HL-60 (cell line): ENCODE measurements at places on chromosomes 16 and 17.

DNA sequence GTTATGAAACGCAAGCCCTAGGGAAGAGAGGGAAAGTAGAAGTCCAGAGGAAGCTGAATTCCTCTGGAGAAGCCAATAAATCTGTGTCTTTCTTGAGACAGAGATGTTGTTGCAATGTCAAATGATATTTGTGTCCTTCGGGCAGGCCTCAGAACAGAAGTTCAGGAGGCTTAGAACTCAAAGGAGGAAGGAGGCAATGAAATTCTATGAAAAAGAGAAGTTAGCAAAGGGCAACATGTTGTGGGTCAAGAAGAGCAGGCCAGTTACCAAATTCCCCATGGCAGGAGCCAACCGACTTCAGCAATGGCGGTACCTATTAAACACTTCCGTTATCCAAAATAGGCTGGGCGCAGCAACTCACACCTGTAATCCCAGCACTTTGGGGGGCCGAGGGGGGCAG, 109.0 kb upstream of the DHX40 start:
- no peak for DNase-seq

DNA sequence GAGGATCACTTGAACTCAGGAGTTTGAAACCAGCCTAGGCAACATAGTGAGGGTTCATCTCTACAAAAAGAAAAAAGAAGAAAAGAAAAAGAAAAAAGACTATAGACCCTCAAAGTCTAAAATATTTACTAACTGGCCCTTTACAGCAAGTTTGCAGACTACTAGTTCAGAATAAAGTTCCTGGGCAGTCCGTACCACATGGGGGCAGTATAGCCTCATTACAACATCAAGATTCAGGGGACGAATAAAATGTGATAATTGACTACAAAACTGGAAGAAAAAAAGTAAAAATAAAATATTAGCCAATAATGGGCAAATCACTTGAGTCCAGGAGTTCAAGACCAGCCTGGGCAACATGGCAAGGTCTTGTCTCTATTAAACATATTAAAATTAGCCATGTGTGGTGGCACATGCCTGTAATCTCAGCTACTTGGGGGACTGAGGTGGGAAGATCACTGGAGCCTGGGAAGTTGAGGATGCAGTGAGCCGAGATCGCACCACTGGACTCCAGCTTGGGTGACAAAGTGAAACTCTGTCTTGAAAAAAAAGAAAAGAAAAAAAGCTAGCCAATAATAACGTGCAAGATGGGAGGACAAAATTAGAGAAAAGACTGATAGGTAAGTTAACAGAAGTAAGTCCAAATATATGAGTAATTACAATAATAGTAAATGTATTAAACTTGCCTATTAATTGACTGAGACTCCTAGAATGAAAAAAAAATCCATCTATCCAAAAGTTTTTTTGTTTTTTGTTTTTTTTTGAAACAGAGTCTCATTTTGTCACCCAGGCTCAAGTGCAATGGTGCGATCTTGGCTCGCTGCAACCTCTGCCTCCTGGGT, 129.4 kb upstream of the SEC14L1 start:
- DNase-seq: no peak

DNA sequence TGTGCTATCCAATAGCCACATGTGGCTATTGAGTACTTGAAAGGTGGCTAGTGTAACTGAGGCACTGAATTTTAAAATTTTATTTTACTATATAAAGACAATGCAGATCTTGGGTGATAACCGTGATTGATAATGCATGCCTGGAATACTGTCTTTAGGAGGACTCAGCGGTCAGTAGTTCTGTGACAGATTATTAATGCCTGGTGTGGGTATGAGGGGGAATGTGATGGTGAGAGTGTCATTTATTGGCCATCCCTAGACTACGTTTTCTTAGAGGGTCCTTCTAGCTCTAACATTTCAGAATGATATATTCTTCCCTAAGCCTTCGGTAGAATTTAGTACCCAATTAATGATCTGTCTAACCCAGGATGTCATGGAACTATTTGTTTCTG, 157.6 kb downstream of the CPPED1 start:
- DNase-seq: no peak

GRCh38 chr16:27181019-27181790, 22.1 kb upstream of the KDM8 start:
- DNase-seq: no peak

DNA sequence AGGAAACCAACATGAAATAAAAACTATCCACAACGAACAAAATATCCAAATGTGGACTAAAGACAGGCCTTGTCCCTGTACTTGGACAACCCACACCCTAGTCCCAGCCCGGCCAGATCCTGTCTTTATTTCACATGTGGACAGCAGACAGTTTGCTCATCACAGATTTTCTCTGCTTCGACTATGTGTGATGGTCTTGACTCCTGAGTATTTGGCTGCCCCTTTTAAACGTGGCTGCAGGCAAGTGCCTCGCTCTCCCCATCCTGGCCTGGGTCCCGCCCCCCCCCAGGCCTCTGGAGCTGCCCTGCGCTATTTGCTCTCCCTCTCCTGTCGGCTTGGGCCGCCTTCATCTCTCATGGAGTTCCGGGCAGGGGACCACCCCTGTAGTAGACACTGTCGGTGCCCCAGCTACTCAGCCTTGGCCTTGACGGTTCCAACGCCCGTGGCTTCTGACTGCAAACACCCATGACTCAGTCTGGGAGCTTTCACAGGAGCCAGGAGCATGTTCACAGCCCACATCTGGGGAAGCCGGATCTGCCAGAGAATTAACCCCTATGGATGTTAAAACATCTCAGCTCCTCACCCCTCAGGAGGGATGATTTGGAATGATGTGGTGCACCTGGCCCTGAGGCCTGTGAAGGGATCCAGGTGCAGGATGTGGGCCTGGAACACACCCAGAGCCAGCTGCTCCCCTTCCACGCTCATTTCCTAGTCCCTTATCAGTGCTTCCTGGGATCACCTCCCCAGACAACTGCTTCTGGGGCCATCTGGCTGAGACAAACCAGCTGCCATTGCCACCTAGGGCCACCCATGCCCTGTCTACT, 229.7 kb upstream of the RPL38 start:
- no peak for DNase-seq

- DNase-seq: no peak
These were observed 38.8 kb downstream of the RGS9 start for GRCh38 chr17:65175952-65176351.

DNA sequence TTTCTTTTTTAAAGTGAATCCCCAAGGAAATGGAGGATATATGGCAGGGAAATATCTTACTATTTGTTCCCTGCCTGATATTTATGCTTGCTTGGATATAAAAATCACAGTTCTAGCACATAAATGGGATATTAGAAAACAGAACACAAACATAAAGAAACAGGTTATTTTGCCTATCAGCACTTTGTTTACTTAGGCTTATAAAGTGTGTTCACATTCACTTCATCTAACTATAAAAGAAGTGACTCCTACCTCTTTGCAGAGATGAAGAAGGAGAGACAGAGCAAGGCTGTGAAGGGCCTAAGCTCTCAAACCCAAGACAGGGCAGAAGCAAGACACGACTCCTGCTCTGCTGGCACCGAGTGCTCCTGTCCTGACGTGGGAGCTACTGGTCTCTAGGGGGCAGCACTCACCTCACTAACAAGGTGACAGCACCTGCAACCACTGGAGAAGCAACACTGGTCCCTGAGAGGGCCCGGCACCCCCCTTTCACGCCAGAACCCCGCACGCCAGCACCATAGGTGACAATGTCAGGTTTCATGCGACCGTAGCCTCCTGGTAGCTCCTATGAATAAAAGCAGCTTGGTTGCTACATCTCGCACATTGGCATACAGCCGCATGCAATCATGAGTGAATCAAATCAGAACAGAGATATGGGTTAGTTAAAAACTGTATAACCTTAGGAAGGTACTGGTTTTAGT, 32.0 kb downstream of the MBTPS1 start:
- peak; percentile 45 for DNase-seq

DNA sequence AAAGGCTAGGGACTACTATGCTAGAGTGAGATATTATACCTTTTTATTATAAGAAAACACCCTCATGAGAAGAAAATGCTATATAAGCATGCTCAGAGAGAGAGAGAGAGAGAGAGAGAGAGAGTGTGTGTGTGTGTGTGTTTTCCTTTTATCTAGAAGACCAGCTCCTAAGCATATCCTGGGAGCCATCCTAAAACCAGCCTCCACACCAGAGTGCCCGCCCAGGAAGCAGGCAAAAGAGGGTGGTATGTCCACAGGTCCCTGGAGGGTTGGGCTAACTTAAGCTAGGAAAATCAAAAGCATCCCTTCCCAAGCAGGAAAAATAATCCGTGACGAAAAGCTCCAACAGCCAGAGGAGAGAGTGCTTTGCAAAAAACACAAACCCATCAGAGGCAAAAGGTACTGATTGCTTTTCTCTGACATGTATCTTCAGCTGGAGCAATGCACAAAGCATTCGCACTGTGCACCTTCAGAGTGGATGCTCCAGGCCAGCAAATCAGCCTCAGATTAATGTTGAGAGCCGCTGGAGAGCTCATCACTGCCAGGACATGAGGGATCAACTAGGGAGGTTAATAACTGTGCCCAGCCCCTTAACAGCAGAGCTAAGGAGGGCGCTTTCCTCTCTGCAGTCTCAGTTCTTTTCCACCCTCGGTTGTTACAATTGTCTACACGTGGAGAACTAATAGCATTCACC, 125.1 kb downstream of the SLC39A11 start:
- no peak for DNase-seq
